ENCODE measurements at places on chromosomes 4 and X.

GRCh38 chrX:154010330-154011087 lies 9.2 kb downstream of the IRAK1 start:
- DNase-seq: no peak

- DNase-seq: no peak
Observed at GRCh38 chr4:2378898-2379297, 39.5 kb downstream of the ZFYVE28 start.

GRCh38 chr4:19309378-19309777 lies 942.3 kb upstream of the SLIT2 start:
- DNase-seq: no peak

GRCh38 chr4:11132478-11132877 lies 296.2 kb downstream of the HS3ST1 start:
- DNase-seq: no peak

- DNase-seq: no peak
Observed at GRCh38 chr4:148808416-148808815, 366.2 kb upstream of the NR3C2 start.

GRCh38 chrX:77771601-77772000 lies 14.4 kb downstream of the ATRX start:
- no peak for DNase-seq

DNA sequence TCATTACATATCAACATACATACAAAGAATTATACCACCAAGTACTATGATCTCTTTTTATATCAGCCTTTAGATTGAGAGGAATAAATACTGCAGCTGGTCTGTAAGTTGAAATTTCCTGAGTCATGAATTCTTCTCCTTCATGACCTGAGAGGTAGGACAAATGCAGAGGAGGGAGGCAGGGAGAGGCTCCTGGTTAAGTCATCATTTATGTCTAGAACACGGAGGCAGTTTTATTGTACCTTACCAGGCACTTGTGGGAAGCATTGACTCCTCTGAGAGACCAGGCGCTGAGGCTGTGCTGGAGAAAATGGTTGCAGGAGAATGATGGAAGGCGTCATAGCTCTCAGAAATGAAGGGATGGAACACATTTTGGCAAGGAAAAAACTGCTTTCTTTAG lies 12.5 kb upstream of the CASK start:
- no peak for DNase-seq

GRCh38 chrX:78111140-78111931 lies 7.3 kb downstream of the PGK1 start:
- no peak for DNase-seq

DNA sequence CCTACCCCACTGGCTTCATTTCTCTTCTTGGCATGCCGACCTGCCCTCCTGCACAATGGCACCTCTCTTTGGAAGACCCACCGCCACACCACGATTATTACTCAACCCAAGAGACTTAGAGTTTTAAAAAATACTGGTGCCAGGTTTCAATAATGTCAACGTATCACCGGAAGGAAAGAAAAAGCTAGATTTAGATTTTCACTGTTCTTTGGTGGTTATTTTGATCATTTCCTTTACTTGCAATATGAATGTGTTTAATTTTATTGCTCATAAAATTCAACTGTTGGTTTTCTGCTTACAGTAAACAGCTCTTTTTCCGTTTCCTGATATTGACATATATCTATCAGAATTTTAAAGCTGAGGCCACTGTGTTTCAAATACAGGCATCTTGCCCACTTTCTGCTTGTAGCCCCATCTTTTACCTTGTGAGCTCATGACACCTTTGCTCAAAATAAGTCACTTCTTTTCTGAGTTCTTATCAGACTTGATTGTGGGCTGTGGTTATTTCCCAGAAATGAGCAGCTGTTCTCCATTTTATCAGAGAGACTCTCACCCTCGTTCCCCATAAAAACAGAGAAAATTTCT lies 439.1 kb downstream of the INPP4B start:
- DNase-seq: no peak

- no peak for DNase-seq
Observed at GRCh38 chrX:136694431-136695087, 46.6 kb downstream of the CD40LG start.

DNA sequence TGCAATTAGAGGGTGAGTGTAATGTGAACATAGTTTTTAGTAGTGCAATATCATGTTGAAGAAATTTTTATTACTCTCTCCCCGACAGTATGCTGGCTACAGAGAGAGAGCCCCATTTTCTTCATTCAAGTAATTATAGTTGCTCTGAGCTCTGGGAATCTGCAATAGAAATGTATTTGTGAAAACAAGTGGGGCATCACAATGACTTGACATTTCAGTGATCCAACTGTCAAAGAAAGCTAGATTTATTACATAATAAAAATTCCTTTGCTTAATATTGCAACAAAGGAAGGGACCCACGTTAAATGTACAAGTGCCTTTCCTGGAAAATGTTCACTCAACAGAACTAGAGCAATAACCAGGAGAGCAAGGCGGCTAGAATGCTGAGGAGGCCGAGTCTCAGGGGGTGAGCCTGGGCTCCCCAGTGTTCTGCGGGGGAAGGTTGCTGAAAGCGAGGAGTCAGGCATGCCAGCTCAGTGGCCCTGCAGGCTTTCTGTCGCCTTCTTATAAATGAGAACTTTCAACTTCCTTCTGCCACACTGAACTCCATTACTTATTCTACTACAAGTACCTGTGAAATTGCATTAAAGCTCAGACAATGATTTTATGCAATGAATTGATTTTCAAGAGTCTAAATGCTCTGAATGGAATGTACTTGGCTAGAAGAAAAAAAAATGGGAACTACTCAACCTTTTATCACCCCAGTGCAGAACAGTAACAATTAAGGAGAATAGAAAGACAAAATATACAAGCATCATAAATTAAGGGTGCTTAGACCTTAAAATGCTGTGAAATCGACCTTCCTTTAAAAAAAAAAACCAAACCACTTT lies 476.4 kb downstream of the AFF2 start:
- no peak for DNase-seq

GRCh38 chr4:796206-796605 lies 29.7 kb downstream of the CPLX1 start:
- DNase-seq: no peak

- no peak for DNase-seq
Observed at GRCh38 chr4:120915336-120915735, 7.2 kb downstream of the PRDM5 start.

DNA sequence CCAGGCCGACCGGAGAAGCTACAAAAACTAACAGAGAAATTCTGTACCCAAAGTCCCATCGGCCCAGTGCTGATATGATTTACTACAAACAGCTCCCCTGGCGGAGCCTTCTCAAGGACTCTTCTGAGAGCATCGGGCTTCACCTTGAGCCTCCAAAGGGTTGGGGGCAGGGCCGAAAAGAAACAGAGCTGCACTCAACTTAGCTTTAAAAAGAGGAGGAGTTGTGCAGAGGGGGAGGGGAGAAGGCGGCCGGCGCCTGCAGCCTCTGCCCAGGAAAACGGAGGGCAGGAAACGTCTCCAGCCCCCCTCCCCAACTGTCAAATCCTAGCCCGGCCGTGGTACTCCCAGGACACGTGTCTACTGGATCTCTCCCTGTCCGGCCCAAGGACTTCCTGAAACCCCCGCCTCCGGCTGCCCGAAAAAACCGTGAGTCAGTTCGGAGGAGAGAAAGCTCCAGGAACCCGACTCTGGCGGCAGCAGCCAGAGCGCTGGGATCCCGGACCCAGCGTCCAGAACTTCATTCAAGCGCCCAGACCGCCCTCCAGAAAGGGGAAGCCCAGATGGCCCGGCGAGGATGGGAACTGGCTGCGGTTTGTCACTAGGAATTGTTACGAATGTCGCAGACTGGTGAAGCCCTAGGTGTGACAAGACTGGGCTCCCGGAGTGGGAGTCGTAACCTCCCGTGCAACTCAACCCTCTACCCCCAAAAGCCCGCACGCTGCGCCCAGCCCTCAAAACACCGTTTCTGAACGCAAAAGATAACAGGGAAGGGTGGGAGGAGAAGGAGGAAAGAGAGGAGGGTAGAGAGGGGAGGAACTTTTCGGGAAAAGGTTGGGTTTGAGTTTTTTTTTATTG lies 973 bp downstream of the ADAMTS3 start:
- peak; percentile 93 for DNase-seq

- DNase-seq: no peak
Observed at GRCh38 chr4:152310257-152310656, 225.6 kb downstream of the FBXW7 start.

- DNase-seq: no peak
Observed at GRCh38 chr4:30716681-30717207, 3.4 kb upstream of the PCDH7 start.

DNA sequence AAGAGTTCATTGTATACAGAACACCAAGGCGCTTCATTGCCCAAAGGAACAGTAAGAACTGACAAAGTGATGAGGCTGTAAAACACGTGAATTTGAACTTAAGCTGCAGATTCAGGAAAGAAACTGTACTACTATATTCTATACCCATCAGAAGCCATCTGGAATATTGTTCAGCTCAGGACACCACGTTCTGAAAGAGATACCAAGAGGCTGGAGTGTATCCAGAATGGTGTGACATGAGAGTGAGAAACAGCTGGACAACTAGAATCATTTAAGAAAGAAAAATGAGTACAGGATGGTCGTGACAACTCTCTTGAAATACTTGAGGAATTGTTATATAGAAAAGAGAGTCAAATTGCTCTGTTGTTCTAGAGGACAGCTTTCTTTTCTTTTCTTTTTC lies 94.9 kb downstream of the MGST2 start:
- DNase-seq: no peak

DNA sequence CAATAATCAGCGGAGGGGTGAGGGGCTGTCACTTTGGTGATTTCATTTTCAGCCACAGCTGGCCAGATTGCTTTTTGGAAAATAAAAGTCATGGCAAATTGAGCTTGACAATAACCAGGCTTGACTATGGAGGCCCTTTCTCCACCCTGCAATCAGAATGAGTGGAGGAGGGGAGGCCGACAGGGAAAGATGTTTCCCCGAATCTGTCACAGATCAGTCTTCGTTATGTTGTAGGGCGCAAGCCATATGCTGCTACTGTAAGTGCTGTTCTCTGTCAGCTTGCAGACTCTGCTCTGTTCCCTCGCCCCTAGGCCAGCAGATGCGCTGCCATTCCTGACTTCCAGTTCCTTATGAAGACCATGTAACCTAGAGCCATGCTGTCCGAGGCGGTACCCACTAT lies 114.1 kb downstream of the MGST2 start:
- DNase-seq: no peak

DNA sequence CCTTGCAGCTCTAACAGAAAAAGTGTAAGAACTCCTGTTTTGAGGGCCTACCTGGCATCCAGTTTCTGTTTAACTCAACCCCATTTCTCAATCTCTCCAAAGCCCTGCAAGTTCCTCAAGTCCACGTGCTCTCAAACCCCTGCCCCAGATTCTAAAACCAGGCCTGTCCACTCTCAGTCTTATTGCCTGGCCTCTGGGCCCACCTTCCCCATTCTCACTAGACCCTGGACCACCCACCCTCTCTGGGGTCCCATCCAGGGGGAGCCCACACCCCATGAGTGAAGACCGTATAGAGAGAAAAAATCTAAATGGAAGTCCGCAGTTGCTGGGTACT lies 58.3 kb downstream of the TLR10 start:
- DNase-seq: no peak

GRCh38 chrX:96721354-96721753 lies 36.7 kb downstream of the DIAPH2 start:
- DNase-seq: no peak

- no peak for DNase-seq
Observed at GRCh38 chr4:5933116-5933515, 40.2 kb upstream of the CRMP1 start.

DNA sequence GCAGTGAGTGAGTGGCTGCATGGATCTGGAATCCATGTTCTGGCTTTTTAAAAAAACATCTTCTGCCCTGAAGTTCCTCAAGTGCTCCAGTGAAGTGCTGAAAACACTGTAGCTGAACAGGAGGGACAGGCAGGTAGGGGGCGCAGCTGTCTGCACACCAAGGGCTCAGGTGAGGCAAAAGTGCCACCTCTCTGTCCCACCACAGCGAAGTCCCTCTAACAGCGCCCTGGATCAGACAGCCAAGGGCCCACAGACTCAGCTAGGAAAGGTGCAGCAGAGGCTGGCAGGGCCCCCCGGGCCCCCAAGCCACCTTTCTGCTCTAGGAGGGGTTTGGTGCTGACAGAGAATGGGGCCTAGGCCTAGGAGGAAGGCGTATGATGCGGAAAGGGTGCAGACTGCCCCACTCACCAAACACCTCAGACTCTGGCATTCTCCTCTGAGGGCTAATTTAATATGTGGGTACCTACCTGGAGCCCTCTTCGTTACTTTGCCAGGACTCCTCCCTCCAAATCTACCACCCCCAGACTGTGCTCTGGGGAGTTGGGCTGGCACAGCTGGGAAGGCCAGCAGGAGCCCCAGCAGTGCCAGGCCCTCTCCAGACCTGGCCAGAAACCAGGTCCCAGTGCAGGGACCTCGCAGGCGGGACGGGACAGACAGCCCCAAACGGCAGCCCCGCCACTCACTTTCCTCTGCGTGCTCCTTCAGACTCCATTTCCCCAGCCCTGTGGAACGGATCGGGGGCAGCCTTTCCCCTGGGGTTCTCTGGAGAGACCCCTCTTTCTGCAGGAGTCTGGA lies 73.7 kb downstream of the ENPP6 start:
- DNase-seq: no peak

GRCh38 chr4:139324620-139325019 lies 22.3 kb upstream of the NDUFC1 start:
- DNase-seq: no peak

- no peak for DNase-seq
Observed at GRCh38 chrX:148995661-148996060, 495.2 kb downstream of the AFF2 start.

GRCh38 chr4:61500883-61501282 lies 300.8 kb downstream of the ADGRL3 start:
- DNase-seq: no peak

DNA sequence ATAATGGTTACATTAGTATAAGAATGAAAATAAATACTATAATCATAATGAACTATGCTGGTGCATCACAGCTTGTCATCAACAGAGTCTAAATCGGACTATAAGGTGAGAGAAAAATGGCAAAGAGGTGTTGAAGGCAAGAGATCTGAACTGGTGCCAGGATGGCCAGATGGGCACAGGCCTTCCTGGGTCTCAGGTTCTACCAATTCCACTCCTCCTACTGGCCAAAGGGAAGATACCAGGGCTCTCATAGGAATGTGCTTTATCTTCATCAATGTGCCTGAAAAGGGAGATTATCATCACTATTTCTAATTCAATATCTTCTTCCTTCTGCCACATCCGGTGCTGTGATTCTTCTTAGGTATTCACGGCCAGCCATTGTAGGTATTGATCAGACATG lies 107.6 kb downstream of the GASK1B start:
- no peak for DNase-seq

GRCh38 chr4:26196567-26196966 lies 124.2 kb upstream of the RBPJ start:
- no peak for DNase-seq

DNA sequence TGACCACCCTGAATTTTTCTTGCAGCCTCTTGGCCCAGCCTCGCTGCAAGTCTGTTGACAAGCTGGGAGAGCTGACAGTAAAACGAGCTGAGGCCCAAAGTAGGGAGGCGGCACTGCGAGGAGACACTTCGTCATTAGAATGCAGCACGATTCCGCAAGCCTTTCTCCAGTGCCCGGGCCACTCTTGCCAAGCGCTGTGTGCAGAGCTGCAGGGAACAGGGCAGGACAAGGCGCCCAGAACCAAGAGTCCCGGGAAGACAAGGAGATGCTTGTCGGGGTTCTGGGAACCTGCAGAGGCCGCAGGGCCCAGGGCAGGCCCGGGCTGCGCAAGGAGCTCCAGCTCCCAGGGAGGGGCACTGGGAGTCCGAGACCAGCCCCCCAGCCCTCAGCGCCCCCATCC lies 187.1 kb downstream of the BCOR start:
- DNase-seq: peak; percentile 47

- no peak for DNase-seq
Observed at GRCh38 chr4:164926301-164926700, 49.3 kb downstream of the APELA start.

- no peak for DNase-seq
Observed at GRCh38 chr4:180564026-180564425, 1679.2 kb upstream of the TENM3 start.

All from posterior vena cava (tissue), 2 donors.